ENCODE measurements at places on chromosomes 11 and 22.

DNA sequence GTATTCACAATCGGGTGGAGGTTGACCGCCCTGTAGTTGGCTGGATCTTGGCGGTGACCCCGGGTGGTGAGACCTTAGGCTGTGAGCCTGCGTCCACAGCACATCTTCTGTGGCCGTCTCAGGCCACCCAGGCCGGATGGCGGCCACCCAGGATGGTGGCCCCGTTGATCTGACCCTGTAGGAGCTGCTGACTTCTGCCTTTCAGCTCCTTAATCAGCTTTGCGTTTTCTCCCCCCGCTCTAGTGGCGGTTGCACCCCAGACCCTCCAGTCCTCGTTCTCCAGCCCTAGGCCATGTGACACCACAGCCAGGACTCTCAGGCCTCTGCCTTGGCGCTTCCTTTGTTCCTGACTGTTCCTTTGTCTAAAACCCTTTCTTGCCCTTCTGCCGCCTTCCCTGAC is 244.0 kb downstream of the TBC1D22A start:
- no peak for DNase-seq

- no peak for DNase-seq
Observed at GRCh38 chr11:69145050-69145380, 10.7 kb upstream of the SMIM38 start.

DNA sequence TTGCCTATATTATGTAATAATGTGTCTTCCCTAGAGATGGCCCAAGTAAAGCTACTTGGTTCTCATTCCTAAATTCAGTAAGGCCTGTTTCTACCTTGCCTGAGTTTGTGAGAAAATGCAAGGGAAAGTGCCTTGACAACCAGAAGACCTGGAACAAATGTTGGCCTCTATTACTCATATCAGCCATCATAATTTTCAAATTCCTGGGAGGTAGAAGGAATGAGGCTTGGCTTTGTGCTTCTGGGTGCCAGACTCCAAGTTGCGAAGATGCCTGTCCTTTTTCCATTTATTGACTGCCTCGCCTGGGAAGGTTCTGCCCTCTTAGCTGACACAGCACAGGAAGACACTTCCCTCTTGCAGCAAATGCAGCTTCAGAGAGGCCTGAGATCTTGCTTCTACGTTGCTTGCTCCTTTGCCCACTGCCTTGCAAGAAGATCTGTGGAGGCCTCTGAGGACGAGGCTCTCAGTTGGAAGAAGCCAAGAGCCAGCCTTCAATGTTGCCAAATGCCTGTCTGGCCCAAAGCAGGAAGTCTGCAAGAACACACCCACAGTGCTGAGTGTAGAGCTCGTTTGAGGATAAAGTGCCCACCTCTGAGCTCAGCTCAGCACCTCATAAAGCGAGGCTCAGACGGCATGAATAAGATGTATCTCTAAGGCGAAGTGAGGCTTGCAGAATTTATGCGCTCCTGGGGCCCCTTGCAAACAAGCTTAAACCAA is 120.1 kb downstream of the GALNT18 start:
- DNase-seq = peak; percentile 74

- DNase-seq = no peak
Observed at GRCh38 chr11:33449798-33450197, 192.6 kb downstream of the HIPK3 start.

DNA sequence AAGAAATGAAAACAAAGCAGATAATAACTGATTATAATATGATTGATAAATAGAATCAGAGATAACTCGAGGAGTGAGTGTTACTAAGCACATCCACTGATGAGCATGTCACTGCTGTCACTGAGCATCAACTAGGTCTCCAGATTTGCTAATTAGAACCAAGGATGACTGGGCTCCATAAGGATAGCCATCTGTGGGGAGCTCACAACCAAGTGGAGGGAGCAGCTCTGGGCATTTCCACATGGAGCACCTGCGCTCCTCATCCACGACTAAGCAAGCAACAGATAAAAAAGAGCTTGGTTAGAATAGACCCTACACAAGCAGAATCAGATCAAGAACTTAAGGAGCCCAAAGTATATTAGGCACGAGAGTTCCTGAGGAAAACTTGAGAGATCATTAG is 396.0 kb upstream of the B3GAT1 start:
- DNase-seq = no peak

DNA sequence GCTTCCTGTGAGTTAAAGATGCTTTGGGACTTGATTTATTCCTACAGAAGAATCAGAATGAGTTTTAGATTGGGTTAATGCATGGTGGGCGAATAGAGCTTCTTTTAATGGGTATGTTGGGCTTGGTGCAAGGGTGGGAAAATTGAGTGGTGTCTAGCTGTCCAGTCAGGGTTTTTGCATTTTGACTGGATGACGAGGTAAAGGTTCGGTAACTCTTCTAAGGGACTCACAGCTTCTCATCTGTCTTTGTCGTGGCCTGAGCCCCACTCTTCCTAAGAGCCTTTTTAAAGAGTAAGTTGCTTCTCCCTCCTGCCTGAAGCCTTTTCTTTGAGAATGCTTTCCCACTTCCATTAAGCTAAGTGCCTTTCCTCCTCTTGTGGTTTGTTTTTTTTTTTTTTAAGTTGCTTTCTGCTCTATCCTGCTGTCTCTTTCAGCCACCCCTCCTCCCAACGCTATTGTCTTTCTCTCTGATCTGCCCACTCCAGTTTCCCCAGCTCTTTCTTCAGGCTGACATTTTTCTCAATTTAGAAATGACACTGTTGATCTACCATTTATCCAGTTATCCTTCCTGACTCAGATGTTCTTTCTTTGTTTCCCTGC is 1.1 kb downstream of the DPF2 start:
- DNase-seq = no peak

DNA sequence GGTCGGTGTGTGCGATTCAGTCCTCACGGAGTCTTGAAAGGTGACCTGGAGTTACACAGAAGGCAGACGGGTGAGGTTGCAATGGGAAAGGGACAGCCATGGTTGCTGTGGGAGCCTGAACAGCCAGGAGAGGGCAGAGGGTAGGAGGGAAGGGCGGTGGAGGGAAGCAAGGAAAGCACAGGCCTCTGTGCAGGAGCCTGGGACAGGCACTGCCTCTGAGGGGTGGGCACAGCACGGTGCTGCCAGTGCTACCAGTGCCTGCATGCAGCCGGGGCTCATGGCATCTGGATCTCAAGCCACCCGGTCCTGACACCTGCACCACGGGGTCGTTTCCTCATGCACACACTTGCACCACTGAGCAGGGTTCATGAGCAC is 401.0 kb downstream of the TBC1D22A start:
- DNase-seq = peak; percentile 49

DNA sequence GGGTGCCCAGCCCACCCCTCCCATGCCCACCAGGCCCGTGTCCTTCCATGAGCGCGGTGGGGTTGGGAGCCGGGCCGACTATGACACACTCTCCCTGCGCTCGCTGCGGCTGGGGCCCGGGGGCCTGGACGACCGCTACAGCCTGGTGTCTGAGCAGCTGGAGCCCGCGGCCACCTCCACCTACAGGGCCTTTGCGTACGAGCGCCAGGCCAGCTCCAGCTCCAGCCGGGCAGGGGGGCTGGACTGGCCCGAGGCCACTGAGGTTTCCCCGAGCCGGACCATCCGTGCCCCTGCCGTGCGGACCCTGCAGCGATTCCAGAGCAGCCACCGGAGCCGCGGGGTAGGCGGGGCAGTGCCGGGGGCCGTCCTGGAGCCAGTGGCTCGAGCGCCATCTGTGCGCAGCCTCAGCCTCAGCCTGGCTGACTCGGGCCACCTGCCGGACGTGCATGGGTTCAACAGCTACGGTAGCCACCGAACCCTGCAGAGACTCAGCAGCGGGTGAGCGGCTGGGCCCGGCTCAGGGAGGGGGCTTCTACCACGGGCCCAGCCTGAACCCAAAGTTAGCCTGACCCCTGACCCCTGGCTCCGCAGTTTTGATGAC is 3.0 kb downstream of the PKP3 start:
- no peak for DNase-seq

- DNase-seq = no peak
Observed at GRCh38 chr11:113675003-113675561, 31.0 kb downstream of the TMPRSS5 start.

GRCh38 chr11:75341612-75342011 is 9.8 kb downstream of the ARRB1 start:
- DNase-seq = peak; percentile 45

DNA sequence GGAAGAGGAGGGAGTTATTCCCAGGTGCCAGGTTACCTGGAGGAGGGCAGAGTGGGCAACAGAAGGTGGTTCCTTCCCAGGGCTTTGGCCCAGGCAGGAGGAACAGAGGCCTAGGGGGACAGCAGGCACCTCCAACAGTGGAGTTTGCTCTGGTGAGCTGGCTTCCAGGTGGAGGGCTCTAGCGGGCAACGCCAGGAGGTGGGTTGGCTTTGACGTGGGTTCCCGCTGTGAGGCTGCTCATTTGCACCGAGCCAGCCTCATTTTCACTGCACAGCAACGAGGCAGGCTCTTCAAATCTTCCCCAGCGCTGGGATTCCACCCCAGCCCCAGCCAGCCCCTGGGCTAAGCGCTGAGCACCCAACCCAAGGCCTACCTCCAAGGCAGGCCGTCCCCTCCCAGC is 8.1 kb downstream of the IGSF9B start:
- no peak for DNase-seq

GRCh38 chr11:97622795-97623194 is 1233.0 kb downstream of the JRKL start:
- DNase-seq = no peak

DNA sequence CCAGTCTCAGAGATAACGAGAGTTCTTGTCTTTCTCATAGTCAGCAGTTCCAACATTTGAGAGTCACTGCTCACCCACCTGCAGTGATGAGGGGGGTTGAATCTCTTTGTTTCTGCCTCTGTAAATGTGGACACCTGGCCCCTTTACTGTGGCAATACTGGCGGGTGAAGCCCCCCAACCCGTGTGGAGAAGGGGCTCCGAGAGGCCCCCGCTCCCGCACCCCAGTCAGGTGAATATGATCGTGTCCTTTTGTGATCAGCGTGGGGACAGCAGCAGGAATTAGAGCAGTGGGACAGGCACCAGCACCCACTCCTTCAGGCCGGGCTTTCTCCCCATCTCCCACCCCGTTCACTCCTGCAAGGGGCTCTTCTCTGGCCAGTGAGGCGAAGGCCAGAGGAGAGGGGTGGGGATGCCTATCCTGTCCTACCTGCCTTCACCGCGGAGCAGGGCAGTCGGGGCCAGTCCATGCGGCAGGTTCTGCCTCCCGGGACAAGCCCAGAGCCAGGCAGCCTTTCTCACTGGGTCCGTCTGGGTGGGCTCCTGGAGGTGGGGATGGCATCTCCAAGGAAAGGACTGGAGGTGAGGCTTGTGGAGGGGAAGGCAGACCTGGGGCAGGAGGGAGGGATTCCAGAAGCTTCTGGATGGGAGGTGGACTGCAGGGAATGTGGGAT is 12.7 kb upstream of the CELSR1 start:
- DNase-seq = no peak

DNA sequence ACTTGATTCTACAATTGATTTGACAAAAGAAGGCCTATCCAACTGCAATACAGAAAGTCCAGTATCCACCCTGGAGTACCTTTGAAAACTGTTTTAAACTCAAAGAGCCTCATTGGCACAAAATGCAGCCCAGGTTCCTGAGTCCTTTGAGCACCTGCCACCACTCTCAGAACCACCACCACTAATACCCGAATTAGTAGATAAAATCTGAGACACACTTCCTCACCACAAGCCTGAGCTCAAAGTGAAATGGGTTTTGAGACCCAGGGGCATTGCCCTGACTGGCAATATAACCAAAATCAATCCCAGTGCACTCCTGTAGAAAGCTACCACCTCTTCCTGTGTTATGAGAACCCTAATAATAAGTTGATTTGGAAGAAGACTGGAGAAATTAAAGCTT is 215.7 kb downstream of the CSNK2A3 start:
- DNase-seq = no peak

DNA sequence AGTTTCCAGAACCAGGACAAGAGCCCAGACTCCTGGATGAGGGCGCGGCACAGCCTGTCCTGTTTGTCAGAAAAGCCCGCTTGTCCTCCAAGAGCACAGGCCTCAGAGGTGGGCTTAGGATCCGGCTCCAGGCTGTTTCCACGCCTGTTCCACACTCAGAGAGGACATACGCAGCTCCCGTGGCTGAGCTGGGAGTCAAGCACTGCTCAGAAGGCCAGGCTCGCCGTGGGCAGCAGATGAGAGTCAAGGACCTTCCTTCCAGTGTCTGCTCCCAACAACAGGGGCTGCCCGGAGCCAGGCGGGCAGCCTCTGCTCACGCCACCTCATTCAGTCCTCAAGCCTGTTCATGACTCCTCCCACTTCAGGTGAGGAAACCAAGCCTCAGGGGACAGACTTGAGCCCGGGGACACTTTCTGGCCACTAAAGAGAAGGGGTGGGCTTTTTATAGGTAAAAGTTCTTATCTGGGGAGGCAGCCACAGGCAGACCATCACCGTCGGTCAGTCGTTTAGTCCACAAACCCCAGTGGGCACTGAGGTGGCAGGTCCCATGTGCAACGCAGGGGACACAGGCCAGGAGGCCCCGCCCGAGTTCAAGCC is 3.8 kb downstream of the CYB5R3 start:
- no peak for DNase-seq

GRCh38 chr22:31829505-31829904 is 75.7 kb downstream of the DEPDC5 start:
- DNase-seq = no peak

- DNase-seq = peak; percentile 4
Observed at GRCh38 chr11:69209421-69210309, 53.9 kb downstream of the SMIM38 start.

DNA sequence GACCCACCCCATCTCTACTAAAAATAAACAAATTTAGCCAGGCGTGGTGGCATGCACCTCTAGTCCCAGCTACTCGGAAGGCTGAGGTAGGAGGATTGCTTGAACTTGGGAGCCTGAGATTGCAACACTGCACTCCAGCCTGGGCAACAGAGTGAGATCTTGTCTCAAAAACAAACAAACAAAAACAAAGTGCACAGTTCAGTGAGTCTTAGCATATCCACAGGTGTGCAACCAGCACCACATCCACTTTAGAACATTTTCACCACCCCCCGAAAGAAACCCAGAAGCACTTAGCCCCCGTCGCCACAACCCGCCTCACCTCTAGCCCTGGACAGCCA is 27.4 kb downstream of the MB start:
- no peak for DNase-seq

GRCh38 chr11:122656073-122656630 is 630 bp downstream of the UBASH3B start:
- DNase-seq = peak; percentile 69

DNA sequence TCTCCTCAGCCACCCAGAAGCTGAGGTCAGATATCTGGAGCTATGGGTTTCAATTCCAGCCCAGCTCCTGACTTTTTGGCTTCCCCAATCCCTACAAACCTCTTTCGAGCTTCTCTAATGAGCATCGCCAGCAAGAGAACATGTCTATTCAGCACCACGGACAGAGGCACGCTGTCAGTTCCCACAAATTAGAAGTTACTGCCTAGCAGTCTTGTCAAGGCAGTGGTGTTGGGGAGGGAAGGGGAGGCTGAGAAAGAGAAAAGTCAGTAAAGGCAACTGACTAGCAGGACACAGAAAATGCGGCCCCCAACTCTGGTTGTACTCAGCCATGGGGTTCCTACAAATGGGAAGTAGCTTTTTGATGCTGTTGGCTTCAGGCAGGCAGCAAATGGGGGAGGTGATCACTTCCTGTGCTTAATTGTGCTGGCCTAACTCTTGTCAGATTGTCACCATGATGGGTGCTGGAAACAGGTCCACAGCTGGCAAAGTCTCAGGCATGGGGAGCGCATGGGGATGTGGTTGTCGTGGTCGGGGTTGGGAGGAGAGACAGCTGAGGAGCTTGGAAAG is 205.9 kb downstream of the ST3GAL4 start:
- no peak for DNase-seq

Data from tibial artery (tissue), 4 donors.